GM10248 (cell line): ENCODE measurements at places on chromosomes 5 and 9.
A peak's percentile ranks its signal among the peaks of the same experiment; 100 is the strongest.

DNA sequence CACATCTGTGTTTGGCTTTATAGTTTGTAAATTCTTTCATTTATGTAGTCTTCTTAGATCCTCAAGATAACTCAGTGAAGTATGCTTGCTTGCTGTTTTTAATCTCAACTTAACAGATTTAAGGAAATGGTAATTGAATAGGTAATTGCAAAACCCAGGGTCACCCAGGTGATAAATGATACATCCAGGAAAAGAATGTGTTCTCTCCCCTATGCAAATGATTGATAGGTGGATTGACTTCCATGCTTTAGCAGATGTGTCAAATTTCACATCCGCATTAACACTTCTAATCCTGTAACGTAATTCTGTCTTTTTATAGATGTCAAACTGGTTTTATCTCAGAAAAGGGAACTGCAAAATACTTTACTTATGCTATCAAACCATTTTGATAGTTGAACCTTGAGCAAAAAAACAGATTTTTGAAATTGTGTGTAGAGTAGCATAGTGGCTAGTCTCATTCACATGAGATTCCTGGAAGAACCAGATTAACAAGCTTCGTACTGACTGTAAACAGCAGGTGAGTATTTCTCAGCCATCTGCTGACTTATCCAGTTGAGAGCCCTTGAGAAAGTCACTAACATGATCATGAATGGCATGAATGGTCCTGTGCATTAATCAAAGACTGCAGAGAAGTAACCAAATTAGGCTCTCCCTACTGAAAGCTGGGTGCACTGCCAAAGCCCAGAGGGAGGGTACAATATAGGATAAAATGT, 86.7 kb upstream of the PAM start:
- DNase-seq: no peak

DNA sequence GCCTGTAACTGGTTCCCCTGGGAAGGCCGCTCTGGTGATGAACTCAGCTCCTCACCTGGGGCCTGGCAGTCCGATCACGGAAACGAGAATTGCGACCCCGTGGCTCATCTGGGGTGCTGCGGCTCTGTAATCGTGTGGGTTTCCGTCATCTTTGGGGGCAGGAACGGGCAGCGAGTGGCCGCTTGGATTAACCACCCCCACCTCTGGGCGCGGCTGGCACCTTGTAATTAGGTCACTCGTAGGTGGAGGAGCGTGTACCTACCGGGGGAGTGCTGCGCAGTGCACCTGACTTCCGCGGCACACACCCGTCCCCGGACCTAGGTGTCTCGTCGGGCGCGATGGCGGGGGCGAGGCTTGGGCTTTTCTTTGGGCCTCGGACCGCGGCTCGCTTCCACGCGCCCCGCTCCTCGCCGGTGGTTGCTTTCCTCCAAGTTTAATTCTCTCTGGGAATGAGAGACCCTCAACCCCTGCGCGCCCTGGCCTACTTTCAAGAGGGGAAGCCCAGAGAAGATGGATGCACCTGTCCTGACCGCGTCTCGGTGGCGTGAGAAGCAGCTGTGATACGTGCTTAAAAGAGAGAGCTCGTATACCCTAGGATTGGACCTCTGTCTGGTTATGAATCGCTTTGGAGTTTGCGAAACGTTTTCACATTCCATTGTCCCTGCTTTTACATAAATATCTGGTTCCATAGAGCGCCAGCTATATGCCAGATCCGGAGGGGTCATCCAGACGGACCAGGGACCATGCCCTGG, 744 bp upstream of the PPP2CA start:
- DNase-seq: no peak

GRCh38 chr5:166165596-166165995, 2125.8 kb upstream of the WWC1 start:
- no peak for DNase-seq

DNA sequence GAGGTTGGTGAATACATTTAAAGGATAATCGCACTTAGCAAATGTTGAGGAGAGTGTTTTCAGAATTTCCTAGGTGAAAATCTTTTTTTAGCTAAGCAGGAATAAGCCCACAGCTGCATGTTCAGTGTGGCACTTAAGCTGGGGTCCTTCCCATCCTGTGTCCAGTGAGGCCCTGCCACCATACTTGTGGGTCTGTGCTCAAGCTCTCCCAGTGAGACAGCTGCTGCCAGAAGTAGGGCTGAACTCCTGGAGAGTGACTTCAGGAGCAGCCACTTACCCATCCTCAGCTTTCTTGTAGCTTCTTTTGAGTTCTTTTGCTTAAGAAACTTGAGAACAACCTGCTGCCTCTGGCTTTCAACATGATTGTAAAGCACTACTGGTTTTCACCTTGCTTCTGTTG, 110.0 kb upstream of the DHFR start:
- no peak for DNase-seq

- no peak for DNase-seq
Measured at GRCh38 chr5:83513491-83513890, 41.9 kb downstream of the VCAN start.

DNA sequence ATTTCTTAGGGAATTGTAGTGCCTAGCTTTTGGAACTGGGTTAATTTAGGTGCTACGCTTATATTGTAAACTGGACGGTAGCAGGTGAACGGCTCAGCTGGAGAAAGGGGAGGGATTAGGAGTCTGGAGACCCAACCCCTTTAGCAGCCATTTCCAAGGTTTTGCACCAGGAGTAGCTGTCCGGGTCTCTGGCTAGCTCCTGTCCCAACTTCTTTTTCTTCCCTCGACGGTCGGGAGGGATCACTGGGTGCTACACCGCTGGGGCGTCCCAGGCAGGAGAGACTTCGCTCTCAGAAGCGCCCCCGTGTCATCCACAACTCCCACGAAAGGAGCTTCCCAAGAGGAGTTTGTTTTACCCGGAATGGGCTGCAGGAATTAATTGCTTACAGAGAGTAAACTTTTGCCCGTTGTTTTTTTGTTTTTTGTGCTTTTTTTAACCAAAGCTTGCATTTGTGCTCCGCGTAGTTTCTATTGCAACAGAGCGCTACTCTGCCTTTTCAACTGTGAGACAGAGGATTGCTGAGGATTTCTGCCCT, 1640.9 kb upstream of the C9orf72 start:
- DNase-seq: peak; percentile 12
